Activated CD4-positive, alpha-beta T cell treated with anti-CD3 and anti-CD28 coated beads, Interleukin-2, amount 10 ng/mL, durations not matched to agents 7 days and 5 days (primary cell): ENCODE measurements at places on chromosomes 5 and 9.

- no peak for DNase-seq
Observed at GRCh38 chr9:87277346-87277745, 220.3 kb upstream of the DAPK1 start.

DNA sequence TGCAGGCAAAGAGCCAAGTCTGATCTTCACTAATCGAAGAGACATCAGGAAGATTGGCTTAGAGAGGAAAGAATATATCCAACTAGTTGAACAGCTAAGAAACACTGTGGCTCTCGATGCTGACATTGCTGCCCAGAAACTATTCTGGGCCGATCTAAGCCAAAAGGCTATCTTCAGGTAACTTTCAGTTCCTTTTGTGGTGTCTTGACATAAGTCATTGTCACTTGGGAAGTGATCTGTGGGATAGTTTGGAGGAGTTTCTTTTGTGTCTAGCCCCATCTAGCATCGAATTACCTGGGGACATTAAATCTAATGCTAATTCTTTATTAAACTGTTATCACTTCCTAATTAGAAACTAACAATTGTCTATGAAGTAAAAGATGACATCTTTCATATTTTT, 24.0 kb downstream of the VLDLR start:
- no peak for DNase-seq

DNA sequence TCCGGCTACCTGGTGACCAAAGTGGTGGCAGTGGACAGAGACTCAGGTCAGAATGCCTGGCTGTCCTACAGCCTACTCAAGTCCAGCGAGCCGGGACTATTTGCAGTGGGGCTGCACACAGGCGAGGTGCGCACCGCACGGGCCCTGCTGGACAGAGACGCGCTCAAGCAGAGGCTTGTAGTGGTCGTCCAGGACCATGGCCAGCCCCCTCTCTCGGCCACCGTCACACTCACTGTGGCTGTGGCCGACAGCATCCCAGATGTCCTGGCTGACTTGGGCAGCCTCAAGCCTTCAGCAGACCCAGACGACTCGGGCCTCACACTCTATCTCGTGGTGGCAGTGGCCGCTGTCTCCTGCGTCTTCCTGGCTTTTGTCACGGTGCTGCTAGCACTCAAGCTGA, 2.1 kb downstream of the PCDHGA4 start:
- DNase-seq, result no peak

GRCh38 chr5:143316844-143317631, 86.4 kb downstream of the NR3C1 start:
- DNase-seq, result no peak
